ENCODE measurements at places on chromosomes 3 and 15.

- DNase-seq = no peak
Observed at GRCh38 chr3:70020906-70021660, 21.6 kb downstream of the SAMMSON start.

DNA sequence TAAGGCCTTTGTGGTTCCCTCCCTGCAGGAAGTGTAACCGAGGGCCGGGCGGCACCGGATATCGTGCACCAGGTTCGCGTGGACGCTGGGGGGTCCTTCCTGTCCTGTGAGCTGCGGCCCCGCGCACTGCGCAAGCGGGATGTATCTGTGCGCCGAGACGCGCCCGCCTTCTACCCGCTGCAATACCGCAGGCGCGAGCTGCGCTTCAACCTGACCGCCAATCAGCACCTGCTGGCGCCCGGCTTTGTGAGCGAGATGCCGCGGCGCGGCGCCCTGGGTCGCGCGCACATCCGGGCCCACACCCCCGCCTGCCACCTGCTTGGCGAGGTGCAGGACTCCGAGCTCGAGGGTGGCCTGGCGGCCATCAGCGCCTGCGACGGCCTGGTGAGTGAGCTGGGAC lies 35.9 kb downstream of the SAXO2 start:
- peak; percentile 73 for DNase-seq

DNA sequence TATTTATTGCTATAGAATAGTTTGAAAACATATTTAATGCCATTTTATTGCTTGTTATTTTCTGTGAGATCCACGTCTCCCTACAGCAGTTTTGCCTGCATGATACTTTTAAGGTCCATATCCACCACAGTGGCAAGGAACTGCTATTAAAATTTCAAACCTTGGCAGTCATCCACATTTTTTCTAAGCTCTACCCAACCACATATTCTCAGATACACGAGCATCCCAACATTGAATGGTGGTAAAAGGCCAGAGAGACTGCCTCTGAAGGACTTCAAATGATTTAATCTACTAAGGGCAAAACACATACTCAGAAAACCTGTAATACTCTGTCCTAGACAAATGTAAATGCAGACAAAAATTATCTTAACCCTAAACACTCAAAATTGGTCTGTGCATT lies 173.1 kb downstream of the ERC2 start:
- no peak for DNase-seq

GRCh38 chr15:32869776-32870175 lies 152.0 kb downstream of the GREM1 start:
- DNase-seq = no peak

- no peak for DNase-seq
Observed at GRCh38 chr3:135618123-135618522, 347.4 kb upstream of the PPP2R3A start.

- DNase-seq = peak; percentile 50
Observed at GRCh38 chr15:44193651-44194322, 1.3 kb downstream of the FRMD5 start.

DNA sequence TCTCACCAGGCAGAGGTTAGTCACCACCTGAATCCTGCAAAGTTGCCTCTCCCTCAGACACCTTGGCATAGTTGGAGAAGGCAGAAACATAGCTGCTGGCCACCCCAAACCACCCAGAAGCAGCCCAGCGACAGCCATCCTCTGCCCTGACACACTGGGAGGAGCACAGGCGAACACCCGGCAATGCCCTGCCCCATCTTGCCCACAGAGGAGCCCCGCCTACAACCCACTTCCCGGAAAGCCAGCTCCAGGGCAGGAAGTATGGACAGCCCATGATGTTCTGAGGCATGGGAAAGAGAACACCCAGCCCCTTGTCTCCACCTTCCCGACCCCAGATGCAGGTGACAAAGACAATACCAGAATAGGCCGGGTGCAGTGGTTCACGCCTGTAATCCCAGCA lies 12.6 kb upstream of the SHISA5 start:
- no peak for DNase-seq

GRCh38 chr3:189690237-189690636 lies 59.0 kb downstream of the TP63 start:
- no peak for DNase-seq

- DNase-seq = no peak
Observed at GRCh38 chr3:25903371-25904129, 113.7 kb downstream of the OXSM start.

DNA sequence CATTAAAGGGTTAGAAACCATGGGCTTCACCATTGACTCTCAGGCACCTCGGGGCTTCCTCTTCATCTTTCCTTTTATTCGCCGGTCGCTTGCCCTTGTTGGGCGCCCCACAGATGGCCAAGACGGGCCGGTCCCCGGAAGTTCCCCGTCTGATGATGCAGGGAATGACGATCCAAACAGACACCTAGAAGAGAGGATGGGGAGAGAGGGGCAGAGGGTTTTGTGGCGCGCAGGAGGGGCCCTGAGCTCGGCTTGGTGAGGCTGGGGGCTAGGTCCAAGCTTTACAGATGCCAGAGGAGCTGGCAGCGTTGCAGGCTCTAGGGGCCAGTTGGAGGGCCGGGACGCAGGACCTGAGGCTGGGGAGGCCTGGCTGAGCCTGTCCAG lies 532 bp upstream of the ESYT3 start:
- DNase-seq = no peak

All from ELF-1 (cell line).